GM06990 (cell line): ENCODE measurements at places on chromosomes 4 and X.

GRCh38 chr4:185351691-185352090, 44.0 kb downstream of the LRP2BP start:
- no peak for DNase-seq

- no peak for DNase-seq
Observed at GRCh38 chrX:25083661-25084060, 67.9 kb upstream of the ARX start.

GRCh38 chr4:80268936-80269335, 2.5 kb downstream of the FGF5 start:
- DNase-seq, result no peak

- no peak for DNase-seq
Observed at GRCh38 chr4:77082886-77083608, 7.3 kb upstream of the CCNI start.

DNA sequence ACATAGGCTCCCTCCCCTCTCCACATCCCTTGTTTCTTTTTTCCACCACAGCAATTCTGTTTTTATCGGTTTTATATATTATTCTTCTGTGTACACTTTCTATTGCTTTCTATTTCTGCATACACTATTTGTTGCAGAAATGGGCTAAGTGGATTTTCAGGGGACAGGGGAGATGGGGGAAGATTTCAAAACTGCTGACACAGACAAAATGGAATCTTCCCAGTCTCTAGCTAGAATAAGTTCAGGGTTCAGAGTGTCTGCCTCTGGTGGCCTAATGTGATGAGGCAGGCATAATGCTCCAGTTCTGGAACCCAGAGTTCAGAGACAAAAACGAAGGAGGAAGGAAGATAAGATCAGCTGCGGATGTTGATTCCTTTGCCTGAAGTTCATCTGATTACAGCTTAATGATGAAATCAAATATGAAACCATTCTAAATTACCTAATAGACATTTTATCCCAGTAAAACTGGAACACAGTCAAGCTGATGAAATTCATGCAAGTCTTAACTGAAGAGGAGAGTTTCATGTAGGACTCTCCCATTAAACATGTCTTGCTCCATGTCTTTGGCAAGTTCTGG, 447.1 kb downstream of the AFF2 start:
- no peak for DNase-seq

DNA sequence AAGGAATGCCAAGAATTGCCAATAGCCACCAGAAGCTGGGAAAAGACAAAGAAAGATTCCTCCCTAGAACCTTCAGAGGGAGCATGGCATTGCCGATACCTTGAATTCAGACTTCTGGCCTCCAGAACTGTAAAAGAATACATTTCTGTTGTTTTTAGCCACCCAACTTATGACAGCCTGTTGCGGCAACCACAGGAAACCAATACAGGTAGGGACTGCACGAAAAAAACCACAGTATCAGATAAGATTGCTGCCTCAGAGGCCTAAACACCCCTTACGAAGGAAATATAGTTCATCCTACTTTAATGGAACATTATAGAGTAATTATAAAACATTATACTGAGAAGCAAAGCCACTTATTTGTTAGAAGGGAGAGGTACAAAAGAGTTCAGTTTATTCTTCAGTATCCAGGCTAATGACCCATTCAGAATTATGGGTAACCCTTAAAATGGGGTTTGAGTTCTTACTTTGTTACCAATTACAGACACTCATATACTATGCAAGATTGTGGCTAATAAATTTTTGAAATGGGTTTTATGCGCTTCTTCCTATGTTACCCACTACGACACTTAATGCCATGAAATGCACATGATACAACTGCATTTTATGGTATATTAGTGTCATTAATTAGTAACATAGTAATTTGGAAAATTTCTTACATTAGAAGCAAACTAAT, 37.4 kb upstream of the SMIM10L2A start:
- no peak for DNase-seq

DNA sequence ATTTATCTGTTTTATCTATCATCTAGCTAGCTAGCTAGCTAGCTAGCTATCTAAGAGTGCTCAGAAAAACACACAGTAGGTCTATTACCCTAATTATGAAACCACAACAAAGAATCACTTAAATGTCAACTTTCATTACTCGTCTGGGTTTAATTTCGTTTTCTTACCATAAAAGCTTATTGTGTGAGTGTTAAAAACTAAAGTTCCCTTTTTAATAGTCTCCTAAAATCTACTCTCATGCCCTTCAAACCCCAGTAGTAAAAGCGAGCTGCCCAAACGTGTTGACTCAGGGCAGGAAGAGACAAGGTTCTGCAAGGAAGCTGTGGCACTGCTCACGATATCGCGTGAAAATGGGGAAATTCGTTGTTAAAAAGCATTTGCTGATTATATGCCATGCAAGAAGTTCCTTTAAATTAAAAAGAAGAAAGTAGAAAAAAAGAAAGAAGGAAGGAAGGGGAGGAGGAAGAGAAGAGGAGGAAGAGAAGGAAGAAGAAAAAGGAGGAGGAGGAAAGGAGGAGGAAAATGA, 595 bp downstream of the MBNL3 start:
- no peak for DNase-seq

DNA sequence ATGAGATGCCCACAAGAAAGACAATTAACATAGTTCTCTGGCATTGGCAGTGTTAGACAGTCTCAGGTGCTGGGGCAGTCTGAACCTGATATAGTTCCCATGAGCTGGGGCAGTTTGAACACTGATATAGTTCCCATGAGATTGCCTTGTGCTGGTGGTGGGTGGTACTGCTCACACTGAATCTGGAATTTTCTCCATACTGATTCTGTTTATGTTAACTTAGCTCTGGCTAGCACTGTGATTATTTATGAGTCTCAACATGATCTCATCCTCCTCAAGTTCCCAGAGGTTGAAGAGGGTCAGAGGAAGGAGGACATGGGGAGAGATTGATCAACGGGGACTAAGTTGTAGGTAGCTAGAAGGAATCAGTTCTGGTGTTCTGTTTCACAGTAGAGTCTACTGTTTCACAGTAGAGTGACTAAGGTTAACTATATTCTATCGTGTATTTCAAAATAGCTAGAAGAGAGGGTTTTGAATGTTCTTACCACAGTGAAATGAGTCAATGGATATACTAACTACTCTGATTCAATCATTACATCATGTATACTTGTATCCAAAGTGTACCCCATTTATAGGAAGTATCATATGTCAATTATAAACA, 379.9 kb downstream of the ADAM29 start:
- DNase-seq, result no peak

DNA sequence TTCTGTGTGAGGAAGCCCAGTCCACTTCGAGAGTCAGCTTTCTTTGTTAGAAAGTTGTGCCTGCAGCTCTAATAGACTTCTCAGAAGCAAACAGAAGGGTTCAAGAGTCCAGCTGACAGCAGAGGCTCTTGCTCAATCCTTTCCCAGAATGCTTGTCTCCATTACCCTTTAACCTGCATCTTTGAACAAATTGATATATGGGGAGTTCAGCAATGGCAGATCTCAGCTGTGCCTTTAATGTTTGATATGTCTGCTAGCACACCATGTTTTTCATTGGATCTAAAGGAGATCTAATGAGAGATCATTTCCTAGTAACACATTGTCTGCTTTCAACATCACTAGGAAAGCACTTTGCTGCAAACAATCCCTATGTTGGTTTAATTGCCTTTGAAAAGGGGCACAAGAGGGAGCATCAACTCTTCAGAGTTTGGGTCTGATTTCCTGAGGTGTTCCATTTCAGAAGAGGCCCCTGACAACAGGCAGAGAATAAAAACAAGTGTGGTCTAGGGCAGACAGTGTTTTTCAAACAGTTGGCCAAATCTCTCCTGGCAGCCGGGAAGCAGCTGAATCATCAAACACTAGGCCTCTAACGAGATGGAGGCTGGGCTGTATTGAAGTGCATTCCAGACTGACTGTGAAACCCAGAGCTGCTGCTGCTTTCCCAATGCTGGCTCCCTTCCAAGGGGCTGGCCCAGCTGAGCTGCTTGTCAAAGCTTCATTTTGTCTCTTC, 55.5 kb downstream of the LUZP4 start:
- no peak for DNase-seq

DNA sequence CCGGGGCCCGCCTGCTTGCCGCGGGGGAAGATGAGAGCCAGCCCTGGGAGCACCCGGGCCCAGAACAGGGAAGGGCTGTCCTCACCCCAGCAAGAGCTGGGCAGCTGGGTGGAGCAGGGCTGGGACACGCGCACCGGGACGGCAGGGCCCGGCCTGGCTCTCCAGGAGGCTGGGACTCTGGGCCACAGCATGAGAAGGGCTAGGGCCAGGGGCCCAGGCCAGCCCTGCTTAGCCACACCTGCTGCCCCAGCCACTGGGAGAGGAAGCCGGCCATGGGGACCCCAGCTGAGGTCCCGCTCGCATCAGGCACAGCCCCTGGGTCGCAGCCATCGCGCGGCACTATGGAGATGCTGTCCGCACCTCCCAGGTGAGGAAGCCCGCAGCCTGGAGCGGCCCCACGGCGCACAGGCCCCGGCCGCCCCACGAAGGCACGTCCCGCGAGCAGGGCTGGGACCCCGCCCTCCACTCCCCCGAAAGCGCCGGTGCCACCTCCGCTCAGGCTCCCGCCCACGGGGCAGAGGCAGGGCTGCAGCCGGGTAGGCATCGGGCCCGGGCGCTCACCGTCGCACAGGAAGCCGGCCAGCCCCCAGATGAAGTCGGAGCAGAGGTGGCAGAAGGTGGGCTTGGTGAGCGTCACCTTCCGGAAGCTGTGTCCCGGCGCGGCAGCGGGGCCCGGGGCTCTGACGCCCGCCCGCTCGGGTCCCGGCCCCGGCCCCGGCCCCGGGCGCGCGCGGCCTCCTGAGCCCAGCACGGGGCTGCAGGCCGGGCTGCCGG, 531 bp downstream of the DGKQ start:
- DNase-seq, result peak; percentile 49

DNA sequence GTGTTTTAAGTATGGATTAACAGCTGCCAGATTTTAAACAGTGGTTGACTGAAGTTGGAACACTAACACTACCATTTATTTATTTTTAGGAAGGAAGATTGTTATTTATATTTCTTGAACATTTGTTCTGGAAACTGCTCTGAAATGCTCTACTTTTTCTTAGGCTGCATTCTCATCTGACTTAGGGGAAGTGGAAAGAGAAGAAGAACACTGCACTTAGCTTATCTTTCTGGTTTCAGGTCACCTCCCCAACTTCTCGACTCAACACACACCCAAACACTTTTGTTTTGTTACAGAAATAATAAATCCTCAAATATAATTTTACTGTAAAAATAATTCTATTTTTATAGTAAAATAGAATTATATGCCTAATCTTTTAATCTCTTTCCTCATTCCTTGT, 18.6 kb downstream of the BLTP1 start:
- no peak for DNase-seq

GRCh38 chrX:36908801-36909675, 99.1 kb upstream of the FAM47C start:
- no peak for DNase-seq

DNA sequence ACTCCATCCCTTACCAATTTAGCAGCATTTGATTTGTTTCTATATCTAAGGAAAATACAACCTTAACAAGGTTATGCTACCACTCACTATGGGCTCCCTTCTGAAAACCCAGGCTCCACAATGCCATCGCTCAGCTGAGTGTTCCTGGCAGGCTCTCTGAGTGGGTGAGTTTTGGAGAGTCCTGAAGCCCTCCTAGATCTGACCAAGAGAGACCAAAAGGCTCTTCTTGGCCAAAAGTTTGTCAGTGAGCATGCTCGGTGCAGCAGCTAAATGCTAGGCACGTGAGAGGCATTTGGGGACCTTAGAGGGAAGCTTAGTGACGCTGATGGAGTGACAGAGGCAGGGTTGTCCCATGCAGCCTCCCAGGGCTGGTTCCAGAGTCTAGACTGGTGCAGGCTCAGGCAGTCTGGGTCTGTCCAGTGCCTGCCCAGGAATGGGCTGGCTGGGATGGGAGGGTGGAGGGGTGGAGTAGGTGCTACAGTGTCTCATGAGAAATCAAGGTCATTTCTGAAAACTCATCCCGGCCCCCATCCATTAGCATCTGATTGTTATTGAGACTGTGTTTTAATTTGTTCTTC, 346.8 kb downstream of the NR3C2 start:
- no peak for DNase-seq

DNA sequence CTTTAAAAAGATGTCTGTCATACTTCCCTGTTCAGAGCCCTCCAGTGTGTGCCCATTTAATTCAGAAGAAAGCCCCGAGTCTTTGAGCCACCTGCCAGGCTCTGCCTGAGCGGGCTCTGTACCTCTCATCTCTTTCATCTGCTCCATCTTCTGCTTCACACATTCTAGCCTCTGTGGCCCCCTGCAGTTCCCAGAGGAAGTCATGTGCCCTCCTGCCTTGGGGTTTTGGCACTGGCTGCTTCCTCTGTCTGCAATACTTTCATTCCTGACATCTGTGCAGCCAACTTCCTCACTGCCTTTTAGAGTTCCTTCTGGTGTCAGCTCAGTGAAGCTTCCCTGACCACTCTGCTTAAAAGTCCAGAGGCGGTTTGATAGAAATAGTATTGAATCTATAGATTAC, 6.2 kb upstream of the STK32B start:
- DNase-seq, result no peak

DNA sequence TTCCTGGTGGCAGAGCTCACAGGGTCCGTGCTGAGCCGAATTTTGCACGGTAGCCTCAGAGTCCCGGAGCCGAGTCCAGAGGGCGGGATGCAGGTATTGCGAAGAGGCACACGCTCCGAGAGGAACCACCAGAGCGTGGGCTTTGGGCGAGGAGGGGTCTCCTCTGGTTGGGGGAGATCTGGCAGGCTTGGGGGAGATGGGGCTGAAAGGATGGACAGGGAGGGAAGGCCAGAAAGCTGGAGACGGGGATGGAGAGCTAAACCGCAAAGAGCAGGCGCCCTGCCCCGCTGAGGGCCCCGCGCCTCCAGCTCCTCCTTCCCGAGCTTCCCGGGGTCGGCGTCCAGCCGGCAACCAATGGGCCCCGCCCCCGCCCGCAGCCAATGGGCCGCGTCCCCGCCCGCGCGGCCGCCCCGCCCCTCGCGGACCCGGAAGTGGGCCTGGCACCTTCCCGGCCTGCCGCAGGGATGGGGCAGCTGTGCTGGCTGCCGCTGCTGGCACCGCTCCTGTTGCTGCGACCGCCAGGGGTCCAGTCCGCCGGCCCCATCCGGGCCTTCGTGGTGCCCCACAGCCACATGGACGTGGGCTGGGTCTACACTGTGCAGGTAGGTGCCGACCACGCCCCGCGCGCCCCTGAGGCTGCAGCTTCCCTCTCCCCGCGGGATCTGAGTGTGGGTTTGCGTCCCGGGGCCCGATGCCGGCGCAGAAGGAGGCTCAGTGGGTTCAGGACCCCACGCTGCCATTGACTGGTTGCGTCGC, at the start of gene MAN2B2:
MAN2B2 (plus strand) TSS at position 443 of the 756 bp plus-strand sequence; CDS start at position 465, 22 bp downstream.
- DNase-seq, result peak; percentile 84

DNA sequence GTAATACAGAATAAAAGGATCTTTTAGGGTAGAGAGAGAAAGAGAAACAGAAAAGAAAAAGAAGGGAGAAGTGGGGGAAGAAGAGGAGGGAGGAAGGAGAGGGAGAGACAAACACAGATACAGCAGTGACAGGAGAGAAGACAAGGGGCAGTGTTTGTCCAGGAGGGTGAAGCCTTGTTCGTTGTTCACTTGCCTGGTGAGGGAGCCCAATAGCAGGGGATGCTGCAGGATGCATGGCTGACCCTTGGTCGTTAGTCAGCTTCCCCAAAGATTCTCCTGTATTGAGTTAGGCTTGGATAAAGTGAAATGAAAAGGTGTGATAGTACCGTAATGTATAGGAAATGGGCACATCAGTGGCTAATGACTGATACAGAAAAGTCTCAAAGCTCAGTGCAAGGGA, 403.7 kb downstream of the IL15 start:
- no peak for DNase-seq
